ENCODE measurements at places on chromosomes 6 and 20.

DNA sequence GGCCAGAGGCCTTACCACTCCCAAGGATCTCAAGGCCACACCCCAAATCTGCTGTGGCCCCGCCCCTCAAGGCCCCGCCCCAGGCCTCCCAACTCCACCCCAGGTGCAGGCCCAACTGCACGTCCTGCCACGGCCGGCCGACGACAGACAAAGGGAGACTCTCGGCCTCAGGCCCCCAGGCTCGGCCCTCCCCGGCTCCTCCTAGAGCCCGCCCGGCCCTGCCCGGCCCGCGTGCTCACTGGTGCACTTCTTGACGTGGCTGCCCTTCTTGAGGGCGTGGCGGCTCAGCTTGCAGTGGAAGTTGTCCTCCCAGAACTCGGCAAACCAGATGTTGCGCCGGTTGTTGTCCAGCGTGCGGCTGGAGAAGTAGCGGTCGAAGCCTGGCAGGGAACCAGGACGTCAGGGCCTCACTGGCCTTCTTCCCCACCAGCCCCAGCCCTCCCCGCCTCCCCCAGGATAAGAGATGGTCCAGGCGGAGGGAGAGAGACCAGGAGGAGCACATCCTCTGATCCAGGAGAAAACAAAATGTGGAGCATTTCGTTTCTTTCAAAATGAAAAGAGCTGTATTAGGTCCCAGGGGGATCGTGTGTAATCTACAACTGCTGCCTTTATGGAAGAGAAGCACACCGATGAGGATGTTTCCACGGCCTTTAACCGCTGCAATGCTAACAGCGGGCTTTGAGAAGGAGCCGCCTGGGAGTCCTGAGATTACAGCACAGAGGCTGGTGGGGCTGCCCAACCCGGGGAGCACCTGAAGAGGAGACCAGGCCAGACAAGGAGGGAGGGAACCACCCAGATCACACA lies 89.4 kb downstream of the GRM4 start:
- peak; percentile 17 for DNase-seq

GRCh38 chr6:132813173-132813856 lies 1.1 kb upstream of the RPS12 start:
- DNase-seq, result no peak

GRCh38 chr20:24610341-24611115 lies 141.1 kb downstream of the SYNDIG1 start:
- DNase-seq, result no peak

DNA sequence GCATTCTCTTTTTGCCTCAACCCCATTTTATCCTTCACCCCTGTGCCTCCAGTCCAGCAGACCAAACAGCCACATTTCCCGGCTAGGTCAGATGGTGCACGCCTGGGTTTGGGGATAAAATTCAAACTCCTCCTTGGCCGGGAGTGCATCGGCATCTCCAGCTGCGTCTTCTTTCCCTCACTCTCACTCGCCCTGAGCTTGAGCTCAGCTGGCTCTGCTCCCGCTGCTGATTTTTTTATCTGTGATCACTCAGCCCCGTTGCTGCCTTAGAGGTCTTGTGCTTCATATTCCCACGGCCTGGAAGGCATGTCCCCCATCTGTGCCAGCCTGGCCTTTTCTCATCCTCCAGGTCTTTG lies 6.8 kb upstream of the EZR start:
- DNase-seq, result no peak

- DNase-seq, result no peak
These were observed 73.7 kb downstream of the LYRM2 start for GRCh38 chr6:89564752-89565427.

DNA sequence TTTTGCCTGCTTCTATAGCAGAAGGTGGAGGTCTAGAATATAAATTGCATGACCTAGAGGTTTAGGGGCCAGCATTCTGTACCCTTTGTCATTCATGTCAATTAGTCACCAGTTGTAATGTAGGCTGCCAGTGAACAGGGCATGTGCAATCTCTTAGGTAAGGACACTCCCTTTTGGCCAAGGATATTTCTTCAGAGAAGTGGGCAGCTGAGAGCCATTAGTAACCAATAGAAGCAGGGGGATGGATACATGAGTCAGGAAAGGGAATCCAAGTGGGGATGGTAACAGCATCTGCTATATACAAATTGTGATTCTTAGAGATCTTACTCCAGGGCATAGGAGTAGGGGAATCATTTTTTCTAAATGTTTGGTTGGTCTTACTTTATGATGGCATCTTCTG lies 494.2 kb upstream of the JAG1 start:
- no peak for DNase-seq

- DNase-seq, result no peak
These were observed 34.1 kb upstream of the PDE10A start for GRCh38 chr6:165697171-165697570.

DNA sequence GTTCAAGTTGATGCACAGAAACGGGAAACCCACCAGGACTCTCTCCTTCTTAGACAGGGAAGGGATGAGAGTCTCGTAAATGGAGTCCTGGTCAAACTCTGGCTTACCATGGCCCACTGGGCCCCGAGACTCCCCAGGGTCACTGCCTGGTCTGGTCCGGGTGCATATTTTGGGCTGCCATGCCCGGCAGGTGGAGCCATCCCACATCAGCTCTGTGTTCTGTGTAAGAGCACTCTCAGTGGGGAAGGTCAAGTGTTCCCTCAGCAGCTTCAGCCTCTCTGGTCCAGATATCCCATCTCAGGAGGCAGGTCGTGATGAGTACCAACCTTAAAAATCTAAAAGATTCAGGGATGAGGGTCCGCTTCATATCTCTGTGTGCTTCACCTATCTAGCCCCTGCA lies 138.8 kb downstream of the EDN3 start:
- no peak for DNase-seq

GRCh38 chr6:148593130-148593812 lies 153.6 kb upstream of the UST start:
- DNase-seq, result no peak

- no peak for DNase-seq
These were observed 62.7 kb downstream of the EDN3 start for GRCh38 chr20:59363101-59363500.

GRCh38 chr20:45970646-45971424 lies 1.2 kb downstream of the ZNF335 start:
- DNase-seq, result no peak

DNA sequence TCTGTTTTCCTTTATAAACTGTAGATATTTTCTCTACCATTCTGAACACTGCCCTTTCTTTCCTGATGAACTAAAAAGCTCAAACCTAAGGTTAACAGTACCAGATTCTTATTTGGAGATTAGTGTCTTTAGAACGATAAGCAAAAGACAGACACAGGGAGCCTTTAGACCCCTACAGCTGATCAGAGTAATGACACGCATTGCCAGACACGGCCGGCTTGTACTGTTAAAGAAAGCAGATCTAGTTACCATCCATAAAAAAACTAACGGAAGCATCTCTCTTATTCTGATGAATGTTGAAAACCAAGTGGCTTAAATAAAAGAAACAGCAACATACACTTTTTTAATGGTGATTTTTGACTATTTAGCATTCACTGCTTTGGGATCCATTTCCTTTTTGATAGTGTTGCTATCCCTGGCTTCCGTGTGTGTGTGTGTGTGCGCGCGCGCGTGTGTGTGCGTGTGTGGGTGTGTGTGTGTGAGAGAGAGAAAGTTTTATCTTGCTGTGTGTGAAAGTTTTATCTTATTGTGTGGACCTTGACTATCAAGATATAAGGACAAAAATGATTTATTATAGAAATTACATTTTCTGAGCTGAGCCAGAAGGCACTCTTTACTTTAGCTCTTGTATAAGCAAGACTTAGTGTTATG lies 95.6 kb upstream of the SLC35B3 start:
- no peak for DNase-seq

DNA sequence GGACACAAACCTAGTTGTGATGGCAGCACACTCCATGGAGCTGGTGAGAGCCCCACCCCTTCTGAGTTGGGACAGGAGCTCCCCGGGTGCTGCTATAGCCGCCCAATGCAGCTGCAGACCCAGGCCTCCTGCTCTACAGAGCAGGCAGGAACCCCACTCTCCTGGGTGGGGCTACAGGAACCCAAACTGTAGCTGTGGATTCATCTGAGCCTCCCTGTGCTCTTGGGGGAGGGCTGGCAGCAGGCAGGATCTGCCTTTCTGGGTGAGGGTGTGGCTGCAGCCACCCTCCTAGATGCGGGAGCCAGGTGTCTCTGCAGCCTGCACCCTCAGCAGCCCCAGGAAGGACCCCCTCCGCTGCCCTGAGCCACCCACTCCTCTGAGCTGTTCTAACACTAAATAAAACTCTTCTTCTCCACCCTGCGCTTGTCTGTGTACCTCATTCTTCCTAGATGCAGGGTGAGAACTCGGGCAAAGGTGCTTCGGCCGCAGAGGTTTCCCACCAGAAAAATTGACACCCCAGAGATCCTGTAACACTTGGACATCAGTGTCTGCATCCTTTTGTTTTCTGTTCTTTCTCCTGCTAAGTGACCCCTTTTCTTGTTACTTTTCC lies 55.2 kb upstream of the KIF13A start:
- DNase-seq, result no peak

GRCh38 chr20:21020659-21021471 lies 85.3 kb downstream of the LINC00237 start:
- no peak for DNase-seq

DNA sequence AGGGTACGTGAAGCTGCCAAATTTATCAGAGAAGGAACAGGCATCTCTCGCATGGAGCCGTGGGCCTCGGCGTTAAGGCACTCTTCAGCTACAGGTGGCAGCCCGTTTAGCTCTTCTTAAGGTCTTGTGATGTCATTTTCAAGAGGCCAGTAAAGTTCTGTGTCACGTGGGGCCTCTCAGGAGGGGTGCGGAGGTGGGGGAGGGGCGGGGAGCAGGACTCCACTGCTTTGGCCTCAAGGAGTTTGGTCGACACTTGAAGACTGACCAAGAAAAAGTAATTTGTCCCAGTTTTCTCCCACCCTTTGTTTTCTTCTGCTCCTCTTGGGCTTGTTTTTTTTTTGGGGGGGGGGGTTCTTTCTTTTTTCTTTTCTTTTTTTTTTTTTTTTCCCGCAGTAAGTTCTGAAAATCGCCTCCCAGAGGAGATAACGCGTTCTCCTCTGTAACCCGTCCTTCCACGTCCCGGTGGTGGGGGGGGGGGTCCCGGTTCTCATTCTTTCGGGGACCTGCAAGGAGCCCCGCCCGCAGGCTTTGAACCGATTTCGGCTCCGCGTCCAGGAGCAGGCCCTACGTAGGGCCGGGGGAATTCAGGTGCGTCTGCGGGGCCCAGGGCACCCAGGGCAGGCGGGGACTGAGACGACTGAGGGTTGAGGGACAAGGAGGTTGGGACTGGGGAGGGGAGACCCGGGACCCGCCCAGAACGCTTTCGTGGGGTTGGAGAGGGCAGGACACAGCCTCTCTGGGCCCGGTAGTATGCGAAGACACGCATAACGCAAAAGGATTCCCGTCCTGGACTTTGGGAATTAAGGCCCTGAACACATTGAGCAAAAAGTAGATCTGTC lies 26.0 kb downstream of the GPX6 start:
- peak; percentile 43 for DNase-seq

GRCh38 chr20:33770005-33770404 lies 38.2 kb downstream of the ZNF341 start:
- no peak for DNase-seq

DNA sequence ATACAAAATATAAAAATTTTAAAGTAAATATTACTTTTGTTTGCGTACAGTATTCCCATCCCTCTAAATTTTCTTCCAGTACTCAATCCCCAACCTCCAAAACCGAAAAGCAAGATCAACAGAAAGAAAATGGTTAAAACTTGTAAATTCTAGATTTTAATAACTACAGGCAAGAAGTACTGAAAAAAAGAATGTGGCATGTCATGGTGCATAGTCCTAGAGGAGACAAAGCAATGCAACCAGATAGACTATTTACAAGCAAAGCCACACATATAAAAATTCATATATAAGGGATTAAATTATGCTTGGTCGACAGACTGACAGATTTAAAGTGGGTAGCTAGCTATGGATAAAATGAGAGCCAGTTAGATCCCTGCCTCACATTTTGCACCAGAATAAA lies 56.5 kb upstream of the HFE start:
- DNase-seq, result no peak

DNA sequence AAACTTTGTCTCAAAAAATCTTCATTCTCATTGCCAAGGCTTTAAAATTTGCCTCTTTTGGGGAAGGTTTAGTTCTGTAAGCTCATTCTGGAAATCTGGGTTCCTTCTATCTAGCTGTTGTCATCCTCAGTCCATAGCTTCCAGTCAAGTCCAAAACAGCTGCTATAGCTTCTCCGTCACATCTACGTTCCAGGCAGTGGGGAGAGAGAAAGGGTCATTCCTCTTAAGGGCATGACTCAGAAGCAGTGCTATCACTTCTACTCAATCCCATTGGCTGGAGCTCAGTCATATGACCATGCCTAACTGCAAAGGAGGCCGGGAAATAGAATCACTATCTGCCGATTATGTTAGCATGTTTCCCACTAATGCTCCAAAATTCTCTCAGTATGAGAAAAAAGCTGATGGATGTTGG lies 141.4 kb upstream of the PTPN1 start:
- DNase-seq, result no peak

DNA sequence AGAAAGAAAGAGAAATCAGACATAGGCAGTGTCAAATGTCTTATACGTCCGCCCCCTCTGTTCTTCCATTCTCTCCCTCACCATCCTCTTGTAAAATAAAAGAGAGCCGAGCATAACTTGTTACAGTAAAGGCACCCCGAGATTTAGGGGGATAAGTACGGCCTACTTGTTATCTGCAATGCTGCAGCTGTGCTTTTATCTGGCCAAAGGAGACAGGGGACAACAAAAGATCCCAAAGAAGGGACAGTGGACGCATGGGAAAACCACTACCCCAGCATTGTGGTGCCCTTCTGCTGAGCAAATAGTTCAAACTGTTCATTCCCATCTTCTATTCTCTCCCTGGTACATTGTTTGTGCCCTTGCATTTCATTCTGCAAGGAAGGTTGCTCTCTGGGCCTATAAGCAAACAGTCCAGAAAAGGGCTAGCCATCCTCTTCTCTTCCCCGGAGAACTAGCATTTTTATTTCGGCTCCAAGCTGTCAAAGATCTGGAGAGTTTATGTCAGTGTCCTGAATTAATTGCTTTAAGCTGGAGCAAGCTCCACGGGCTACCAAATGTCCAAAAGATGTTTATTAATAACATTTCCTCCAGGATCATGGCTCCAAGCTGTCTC lies 22.3 kb downstream of the FOXA2 start:
- DNase-seq, result no peak

DNA sequence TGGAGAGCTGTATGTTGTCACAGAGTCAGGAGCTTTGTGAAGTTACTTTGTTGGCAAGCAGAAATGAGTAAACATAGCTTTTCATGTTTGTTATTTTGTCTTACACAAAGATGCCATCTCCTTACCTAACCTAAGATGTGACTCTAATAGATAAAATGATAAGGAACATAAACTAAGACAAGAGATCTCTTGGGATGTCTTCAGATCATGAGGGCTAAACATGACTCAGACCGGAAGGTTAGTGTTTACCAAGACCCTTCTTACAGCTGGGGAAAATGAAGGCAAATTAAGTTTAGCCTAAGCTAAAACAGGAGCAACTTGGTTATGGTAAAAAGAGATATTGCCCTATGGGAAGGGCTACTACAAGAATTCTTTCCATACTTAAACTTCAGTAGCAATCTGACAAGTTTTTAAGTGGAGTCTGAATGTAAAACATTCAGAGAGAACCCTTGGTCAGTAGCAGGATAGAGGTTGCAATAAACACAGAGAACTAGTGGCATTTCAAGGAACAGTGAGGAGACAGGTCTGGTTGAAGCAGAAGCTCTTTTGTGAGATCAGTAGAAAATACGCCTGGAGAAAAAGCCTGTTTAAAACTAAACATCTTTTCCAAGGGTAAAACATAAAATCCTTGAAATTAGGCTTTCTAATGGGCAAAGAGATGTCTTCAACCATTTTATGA lies 29.9 kb downstream of the SGK1 start:
- DNase-seq, result no peak

- no peak for DNase-seq
These were observed 2.1 kb downstream of the FKBP1A start for GRCh38 chr20:1390581-1391403.
